Foreskin melanocyte (primary cell): ENCODE measurements at places on chromosomes 11 and 22.

DNA sequence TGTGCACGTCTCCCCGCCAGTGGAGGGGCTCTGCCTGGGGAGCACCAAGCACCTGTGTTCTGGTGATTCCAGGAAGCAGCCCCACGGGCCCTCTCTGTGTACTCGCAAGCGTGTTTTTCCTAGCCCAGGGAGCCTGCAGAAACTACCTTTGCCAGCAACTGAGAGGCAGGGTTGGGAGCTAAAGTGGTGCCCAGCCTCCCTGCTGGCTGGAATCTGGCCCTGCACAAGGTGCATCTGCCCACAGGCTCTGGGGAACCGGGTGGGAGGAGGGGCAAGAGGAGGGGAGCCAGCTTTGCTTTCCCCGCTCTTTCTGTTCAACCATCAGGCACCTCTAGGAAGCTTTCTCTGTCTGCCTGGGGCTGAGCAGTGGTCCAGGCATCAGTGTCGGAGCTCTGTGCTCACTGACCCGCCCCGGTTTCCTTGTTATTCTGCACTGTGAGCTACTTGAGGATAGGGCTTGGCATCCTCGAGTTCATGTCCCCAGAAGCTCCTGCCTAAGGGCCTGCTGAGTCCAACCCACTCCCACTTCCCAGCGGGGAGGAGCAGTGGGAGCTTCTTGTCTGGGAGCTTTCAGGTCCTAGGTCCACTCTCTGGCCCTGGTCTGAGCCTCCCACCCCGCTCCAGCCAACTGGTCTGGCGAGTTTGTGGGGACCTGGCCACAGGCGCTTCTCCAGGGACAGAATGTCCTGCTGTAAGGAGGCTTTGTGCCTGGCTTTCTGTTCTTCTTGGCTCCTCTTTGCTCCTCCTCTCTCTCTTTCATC, 14.9 kb downstream of the DAGLA start:
- DNase-seq, result no peak

- no peak for DNase-seq
Measured at GRCh38 chr11:110852921-110853490, 140.8 kb upstream of the ARHGAP20 start.

- peak; percentile 91 for DNase-seq
Measured at GRCh38 chr11:110086892-110087309, 6.3 kb upstream of the ZC3H12C start.

DNA sequence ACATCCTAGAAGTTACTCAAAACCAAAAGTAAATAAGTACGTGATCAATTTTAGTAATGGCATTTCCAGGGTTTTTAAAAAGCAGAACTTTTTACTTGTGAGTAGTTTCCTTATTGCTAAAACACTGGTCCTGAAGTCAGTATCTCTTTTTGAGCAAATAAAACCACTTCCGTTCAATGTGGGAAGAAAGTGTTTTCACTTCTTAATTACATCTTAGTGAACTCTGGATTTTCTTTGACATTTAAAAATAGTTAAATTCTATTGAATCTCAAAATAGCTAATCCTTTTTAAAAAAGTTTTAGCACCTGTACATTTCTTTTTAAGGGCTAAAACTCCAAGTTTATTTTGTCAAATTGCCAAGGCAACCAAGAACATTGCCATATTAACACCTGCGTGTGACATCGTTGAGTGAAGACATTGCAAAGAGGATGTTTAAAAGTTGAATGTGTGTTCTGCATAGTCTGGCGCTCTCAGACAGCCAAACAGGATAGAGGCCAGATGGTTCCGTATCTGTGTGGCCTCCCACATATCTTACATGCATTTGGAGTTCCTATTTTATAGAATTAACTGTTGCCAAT, 17.2 kb upstream of the OR5B21 start:
- DNase-seq, result no peak

DNA sequence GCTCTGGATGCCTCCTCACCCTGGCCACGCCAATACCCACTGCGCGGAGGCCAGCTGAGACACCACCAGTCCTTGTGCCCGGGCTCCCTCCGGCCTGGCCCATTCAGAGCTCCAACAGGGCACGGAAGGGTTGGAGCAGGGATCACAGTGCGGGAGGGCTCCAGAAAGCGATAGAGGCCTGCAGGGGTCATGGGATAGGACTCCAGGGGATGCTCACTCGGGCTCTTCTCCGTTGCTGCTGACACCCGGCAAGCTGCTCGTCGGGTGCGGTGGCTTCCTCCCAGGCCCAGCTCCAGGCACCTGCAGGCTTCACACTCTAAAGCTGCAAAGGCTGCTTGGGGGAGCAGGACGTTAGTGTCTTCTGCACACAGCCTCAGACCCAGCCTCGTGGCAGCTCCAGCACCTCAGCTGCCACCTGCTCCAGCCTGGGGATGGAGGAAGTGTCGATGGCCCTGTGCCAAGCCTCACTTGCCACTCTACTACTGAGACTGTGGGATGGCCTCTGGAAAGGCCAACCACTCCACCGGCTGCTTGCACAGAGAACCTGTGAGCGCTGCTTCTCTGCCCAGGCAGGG, 10.6 kb downstream of the WNT7B start:
- no peak for DNase-seq
